Activated naive CD4-positive, alpha-beta T cell treated with anti-CD3 and anti-CD28 coated beads, Interleukin-2, amount 50 U/mL, for 16 hours (primary cell): ENCODE measurements at places on chromosomes 1 and 21.
A peak's percentile ranks its signal among the peaks of the same experiment; 100 is the strongest.

DNA sequence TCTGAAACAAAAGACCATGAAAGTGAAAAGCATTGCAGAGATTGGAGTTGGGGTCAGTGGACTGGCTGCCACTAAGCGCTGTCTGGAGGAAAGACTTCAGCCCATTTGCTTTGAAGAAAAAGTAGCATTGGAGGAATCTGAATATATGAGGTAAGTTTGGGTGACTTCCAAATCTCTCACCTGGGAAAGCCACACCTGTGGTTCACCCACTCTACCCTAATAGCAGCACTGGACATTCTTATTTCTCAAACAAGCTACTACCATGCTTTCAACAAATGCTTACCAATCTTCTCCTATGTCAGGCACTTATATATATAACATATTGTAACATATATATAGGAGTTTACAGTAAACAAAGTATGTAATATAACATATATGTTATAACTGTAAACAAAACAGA lies 76.0 kb upstream of the POGK start:
- no peak for DNase-seq

DNA sequence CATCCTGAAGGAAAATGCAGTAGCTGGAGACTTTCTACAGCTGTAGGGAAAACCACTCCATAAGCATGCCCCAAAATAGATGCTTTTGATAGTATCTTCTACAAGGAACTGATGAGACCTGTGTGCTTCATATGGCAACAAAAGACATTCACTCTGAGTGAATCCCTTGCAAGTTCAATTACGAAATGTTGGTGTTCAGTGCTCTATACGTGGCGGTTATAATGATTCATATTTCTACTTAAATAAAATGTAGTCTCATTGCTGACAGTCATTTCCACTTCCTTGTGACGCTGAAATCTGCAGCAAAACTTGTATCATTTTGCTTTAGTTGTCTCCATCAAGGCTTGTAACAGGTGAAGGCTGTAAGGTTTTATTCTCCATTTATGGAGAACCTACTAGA lies 20.6 kb downstream of the TOR1AIP2 start:
- no peak for DNase-seq

GRCh38 chr1:191993549-191993948 lies 164.7 kb upstream of the RGS18 start:
- DNase-seq: no peak

GRCh38 chr1:55155522-55155921 lies 59.6 kb downstream of the USP24 start:
- no peak for DNase-seq

DNA sequence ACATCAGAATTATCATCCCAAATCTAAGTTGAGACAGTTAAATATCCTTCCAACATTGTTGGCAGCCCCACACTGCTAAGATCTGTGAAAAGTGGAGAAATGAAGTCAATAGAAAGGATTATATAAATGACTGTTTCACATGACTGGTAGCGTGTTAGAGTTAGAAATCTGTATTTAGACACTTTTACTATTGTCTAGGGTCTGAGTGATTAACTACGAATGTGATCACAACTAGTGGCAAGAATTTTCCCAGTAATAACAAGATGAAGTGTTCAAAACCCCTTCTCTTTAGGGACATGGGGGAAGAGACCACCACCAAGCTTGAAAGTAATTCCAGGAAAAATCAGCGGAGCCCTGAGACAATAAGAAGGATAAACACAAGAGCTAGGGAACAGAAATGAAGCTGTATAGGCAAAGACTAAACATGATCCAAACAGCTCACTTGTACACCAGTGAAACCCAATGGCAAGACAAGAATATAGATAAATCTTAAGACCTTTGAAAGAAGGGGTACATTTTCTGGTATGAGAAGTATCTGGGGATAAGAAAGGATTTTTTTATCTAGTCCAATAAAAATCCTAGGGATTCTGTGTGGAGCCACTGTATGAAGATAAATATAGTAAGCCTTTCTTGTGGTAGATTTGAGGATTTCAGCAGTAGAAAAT lies 646.6 kb upstream of the USP24 start:
- no peak for DNase-seq

DNA sequence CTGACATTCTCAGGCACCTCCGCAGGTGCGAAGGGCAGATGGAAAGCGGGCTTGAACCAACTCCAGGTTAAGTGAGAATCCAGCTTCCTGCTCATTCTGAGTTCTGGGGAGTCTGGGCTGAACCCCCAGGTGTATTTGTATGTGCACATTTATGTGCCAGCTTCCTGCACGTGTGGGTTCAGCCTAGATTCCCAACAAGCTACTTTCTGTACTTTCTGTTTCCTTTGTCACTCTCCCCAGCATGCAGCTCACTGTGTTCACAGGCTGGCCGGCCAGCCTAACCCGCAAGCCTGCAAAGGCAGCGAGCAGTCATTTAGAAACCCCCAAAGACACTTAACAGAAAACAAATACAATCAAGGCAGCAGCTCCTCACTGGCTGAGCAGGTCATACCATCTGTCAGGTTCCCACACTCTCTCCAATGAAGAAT lies 1.3 kb upstream of the IL19 start:
- DNase-seq: peak; percentile 53

DNA sequence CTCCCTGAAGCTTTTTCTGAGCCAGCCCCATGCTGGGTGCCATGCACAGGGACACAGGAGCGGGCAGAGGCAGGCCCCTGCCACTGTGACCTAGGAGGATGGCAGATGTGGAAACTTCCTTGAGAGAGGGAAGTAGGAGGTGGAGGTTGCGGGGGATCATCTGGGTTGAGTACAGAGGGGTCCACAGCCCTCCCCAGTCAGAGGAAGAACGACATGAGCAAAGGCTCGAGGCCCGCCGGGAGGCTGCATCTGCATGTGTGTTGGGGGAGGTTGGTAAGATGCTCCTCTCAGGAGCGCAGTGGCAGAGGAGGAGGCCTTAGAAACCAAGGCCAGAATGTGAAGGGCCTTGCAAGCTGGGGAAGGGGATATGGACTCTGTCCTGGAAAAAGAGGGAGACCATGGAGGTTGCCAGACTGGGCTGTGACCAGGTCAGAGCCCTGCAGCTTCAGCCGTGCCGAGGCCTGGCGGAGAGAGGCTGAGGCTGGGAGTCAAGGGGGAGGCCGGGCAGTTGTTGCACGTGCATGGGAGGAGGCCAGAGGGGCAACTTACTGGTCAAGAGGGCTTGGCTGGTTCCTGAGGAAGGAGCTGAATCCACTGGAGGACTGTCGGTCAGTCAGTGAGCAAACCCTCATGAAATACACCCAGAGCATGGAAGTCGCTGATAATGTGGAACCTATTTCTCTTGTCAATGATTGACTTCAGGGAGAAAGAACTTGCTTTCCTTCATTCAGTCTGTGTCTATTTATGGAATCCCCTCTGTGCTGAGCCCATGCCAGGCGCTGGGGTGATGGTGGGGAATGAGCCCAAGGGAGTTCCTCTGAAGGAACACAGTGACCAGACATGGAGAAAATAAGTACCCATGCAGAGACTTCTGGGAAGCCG lies 31.7 kb downstream of the A3GALT2 start:
- DNase-seq: no peak

GRCh38 chr1:4064150-4064889 lies 164.2 kb upstream of the C1orf174 start:
- DNase-seq: no peak

- no peak for DNase-seq
These were observed 9.0 kb downstream of the TSACC start for GRCh38 chr1:156347331-156347730.

DNA sequence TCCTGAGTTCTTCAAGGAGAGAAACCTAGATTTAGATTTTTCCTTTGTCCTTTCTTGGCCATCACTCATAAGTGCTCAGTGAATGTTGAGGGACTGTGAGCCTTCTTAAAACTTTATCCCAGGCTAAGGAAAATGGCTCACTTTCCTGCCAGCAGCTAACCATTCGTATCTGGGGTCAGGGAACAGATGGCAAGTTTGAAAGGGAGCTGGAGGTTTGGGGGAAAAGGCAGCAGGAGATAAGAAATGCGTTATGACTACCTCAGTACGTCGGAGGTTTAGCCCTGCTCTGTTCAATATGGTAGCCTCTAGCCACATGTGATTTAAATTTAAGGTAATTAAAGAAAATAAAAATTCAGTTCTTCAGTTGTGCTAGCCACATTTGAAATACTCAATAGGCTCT lies 13.3 kb downstream of the RRP15 start:
- DNase-seq: no peak

- DNase-seq: no peak
These were observed 22.3 kb downstream of the QSOX1 start for GRCh38 chr1:180176965-180177364.

DNA sequence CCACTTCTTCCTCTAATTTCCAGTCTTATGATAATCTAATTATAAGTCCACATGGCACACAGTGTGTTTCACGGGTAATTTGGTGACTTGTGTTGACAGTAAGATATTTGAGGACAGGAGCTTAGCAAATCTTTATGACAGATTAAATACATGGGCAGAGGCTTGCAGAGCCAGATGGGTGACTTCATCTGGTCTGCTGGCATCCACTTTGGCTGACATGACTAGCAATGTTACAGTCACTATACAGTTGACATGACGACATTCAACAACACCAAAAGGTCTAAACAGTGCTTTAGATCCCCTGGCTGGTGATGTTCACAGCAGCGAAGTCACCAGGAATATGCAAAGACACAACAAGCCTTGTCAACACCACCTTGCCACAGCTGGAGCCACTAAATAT lies 147.2 kb downstream of the ETS2 start:
- no peak for DNase-seq

DNA sequence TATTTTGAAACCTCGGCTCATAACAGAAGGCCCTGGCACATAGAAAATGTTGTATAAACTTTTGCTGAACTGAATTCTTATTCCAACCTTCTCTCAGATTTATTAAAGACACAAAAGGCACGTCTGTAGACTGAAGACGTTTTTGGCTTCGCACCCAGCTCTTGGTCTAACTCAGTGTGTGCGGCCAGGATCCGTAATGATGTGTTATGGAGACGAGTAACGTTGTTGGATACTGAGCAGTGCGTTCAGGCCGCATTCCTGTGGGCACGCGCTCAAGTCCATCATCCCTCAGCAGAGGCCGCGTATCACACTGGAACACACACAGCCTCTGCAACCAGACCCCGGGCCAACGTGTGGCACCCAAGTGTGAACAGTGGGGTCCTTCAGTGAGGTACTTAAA lies 154.8 kb upstream of the RAB4A start:
- DNase-seq: no peak

DNA sequence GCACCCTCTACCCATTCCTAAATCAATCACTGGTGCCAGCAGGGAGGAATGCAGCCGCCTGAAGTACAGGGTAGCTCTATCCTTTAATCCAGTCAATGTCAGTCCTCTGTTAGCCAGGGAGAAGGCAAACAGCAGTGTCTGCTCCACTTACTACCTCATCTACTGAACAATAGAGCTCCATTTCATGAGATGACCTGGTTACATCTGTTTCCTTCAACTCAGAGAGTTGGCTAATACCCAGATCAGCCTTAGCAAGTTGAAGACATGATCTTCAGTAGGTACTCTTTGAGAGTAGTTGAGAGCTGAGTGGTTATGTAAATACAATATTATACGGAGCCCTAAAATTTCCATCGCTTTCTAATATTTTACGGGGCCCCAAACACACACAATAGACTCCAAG lies 46.1 kb upstream of the CD34 start:
- DNase-seq: no peak

DNA sequence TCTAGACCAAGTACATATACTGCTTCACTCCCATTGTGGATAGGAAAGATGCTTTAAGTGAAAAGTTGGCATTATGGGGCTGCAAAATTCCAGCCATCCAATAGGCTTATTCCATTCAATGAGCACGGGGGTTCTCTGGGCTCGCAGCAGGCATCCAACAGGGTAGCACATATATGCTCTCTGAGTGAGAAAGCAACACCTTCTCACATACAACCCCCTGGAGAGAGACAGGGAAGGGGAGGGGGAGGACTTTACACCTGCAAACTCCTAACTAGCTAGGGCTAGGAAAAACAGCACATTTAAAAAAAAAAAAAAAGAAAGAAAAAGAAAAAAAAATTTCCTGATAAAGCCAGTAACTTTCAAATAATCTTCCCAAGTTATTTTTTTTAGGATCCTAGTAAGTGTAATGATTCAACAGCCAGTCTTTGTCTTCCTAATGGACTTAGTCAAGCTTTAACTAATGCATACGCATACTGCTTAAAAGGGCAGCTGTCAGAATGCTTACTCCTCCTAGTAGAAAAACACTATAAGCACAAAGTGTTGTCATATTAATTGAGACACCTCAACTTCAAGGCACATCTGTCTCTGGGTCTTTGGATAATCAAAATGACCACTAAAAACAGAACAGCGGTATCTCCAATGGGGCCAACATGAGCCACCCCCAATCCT lies 18.7 kb downstream of the PSMB2 start:
- no peak for DNase-seq

- DNase-seq: peak; percentile 84
These were observed 8.8 kb downstream of the ZNF683 start for GRCh38 chr1:26363549-26364448.

DNA sequence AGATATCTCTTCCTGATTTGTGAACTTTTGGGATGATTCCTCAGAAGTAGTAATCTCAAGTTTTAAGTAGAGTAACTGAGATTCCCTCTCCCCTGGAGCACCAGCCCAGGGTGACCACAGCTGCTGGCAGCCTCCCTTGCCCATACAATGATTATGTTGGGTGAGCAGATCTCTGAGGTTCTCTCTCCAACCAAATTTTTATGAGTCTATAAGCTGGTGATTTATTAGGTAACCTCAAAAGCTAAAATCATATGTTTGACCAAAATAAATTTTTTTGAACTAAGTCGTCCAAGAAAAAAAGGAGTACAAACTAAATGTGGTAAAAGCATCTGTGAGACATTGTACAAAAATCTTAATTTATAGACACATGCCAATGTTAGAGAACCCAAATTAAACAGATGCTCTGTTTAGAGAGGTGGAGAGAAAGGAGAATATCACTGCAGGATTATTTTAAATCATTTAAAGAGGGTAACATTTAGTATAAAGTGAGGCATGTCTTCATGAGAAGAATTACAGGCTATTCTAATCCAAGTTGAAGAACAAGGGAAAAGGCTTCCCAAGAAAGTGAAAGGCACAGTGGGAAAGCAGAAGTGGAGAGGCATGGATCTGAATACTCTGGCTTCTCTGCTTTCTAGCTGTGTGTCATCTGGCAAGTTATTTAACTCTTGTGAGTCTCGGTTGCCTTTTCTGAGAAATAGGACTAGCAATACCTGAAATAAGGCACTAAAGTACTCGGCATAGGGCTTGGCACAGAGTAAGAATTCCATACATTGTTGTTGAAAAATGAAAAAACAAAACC lies 2.5 kb downstream of the AKNAD1 start:
- DNase-seq: no peak

DNA sequence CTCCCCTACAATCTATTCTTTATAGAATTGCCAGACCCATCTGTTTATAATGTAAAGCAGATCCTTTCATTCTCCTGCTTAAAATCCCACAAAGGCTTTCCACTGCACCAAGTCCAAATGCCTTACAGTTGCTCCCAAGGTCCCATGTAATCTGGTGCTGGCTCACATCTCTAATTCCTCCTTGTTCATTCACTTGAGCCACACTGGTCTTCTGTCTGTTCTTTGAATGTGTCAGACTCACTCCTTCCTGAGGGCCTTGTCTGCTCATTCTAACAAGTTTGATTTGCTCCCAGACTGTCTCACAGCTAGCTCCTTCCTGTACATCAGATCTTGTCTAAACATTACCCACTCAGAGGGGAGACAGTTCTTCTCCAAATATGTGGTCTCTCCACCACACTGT lies 38.9 kb downstream of the ALG14 start:
- no peak for DNase-seq
